NCI-H2107 (cell line): ENCODE measurements at places on chromosomes 12 and 14.
A peak's percentile ranks its signal among the peaks of the same experiment; 100 is the strongest.

DNA sequence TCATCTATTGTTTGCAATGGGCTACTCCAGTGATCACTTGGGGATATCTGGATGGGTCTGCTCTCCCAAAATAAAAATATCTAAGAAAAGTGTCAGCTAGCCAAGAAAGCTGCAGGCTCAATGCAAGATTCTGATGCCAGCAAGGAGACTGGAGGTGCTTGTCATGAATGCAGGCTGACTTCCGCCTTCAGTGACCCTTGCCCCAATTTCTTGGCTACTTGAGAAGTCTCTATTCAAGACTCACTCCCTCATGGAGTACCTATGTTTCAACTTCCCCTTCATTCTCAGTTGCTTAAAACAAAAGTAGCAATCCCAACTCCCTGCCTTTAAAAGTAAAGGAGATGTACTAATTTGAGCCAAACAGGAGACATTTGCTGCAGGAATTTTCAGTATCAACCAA, 123.9 kb downstream of the GPR65 start:
- no peak for DNase-seq

- no peak for DNase-seq
These were observed 35.0 kb downstream of the ERH start for GRCh38 chr14:69363055-69363454.

- no peak for DNase-seq
These were observed 55.9 kb downstream of the LRP6 start for GRCh38 chr12:12210983-12211382.

DNA sequence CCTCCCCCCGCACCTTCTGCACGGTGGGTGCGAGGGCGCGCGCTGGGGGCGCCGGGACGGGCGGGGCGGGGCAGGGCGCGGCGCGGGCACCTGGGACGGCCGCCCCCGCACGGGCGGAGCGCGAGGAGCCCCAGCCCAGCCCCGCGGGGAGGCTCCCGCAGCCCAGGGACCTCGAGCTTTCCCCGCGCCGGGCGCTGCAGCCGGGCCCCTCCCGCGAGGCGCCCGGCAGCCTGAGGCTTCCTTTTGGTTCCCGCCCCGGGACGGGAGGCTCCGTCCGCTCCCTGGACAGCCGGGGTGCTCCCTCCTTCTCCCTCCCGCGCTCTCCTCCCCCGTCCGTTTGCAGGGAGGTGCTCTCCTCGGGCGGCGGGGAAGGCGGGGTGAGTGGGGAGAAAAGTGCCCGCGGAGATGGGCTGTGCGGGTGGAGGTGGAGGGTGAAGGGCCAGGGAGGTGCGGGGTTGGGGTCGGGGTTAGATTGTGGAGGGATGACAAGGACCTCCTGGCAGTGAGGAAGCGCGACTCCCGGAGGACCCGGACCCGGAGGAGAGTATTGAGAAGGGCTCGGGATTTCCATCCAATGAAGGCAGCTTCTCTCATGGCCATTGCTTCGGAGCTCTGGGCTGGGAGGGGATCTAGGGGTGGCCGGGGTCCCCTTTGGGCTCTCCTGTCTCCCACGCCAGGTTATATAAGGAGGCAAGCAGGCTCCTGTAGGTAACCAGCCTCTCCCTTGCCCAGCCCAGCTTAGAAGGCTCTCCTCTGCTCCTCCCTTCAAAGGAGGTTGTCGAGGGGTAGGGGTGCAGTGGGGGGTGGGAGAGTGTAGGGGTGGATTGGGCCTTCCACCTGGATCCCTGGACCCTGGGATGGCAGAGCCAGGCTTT, 645 bp downstream of the JDP2 start:
- peak; percentile 19 for DNase-seq

DNA sequence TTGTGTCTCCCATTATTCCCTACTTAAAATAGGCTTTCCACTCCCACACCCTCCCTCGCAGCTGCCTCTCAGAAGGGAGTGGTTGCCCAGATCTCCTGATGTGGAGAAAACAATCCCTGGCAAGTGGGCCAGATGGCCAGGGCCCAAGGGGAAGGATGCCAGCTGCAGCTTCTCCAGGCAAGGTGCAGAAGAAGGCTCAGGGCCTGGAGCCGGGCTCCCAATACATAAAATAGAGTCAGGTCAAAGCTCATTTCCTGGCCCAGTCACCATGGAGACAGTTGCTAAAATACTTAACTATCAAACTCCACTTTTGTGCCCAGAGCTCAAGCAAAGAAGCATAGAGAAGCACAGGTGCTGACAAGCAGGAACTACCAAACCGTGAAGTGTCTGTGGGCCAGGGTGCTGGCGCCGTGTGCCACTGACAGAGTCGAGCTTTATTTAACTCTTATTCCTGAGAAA, 45.7 kb upstream of the ITPR2 start:
- DNase-seq, result peak; percentile 42

GRCh38 chr14:88468406-88468805, 82.9 kb downstream of the SPATA7 start:
- DNase-seq, result no peak

DNA sequence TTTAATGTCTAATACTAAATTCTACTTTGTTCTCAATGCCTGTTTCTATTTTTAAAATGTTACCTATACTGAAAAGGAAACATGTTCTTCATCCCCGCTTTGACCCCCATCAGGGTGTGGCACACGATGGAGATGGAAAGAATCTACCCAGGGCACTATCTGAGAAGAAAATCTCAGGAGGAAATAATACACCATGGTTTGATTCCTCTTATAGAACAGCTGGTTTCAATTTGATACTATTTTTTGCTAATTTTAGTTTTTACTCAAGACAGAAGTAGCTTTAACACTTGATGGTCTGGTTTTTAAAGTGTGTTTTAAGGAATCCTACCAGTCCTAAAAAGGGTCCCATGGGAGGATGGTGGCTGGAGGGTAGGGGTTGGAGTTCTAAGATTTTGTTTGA, 56.7 kb downstream of the PPM1H start:
- DNase-seq, result no peak

DNA sequence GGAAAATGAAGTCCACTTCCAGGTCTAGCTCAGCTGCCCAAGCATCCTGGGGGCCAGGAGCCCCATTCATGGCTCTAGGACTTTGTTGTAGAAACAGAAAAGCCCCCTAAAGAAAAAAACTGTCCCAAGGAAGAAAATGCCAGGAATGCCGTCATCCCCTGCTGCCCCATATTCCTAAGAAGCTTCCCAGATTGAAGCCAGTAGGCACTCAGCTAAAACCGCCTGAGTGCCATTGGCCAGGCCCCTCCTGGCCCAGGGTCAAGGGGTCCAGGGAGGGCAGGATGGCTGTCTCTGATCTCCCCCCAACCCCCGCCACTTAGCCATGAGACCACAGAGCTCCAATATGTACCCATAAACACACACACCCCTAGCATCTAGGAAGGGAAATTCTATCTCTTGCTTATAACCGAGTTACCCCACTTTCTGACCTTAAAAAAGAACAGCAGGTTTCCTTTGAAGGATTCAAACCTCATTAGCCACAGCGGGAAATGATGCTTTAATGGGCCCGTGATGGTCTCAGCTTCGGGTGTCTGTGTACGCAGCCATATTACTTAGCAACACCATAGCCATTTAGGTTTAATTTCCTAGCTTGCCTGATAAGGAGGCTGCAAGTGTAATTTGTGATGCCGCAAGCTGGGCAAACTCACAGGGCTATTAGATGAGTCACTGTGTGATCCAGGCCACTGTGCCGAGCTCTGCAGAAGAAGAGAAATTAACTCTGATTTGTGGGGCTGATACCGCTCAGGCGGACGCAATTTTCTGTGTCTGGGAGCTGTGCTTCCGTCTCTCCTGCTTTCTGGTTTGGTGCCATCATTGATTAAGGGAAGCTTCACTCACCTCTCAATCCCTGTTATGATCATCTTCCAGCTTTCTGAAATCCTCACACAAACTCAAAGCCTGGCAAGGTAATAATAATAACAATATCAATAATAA, 84.2 kb downstream of the GCH1 start:
- peak; percentile 78 for DNase-seq

GRCh38 chr12:132219323-132219722, 75.1 kb downstream of the NOC4L start:
- no peak for DNase-seq

GRCh38 chr12:131855521-131856142, 27.4 kb downstream of the MMP17 start:
- no peak for DNase-seq

DNA sequence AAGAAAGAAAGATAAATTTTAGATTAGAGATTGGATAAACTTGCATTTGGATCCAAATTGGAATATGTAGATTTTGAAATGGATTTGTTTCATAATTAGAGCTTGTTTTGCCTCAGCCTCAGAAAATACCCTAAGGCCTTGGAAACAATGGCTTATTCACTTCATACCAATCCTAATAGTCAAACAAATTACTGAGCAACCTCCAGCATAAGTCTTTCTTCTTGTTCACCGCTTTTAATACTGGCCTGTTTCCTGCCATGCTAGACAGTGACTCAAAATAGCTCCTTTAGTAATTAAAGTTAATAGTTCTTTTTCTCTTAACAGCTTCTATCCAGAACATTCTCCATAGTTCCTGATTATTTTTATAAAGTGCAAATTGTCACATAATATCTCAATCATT, 110.9 kb upstream of the DNM1L start:
- DNase-seq, result no peak

DNA sequence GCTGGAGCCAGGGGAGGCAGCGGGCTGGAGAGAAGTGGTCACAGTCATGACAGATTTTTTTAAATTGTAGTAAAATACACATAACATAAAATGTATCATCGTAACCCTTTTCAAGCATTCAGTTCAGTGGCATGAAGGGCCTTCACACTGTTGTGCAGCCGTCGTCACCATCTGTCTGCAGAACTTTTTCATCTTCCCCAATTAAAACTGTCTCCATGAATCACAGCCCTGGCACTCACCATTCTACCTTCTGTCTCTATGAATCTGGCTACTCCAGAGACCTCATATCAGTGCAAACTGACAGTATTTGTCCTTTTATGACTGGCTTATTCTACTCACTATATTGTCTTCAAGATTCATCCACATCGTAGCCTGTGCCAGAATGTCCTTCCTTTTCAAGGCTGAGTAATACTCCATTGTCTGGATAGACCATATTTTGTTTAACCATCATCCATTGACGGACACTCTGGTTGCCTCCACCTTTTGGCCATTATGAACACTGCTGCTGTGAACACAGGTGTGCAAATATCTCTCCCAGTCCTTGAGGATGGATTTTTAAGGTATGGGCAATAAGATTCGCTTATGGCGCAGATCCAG, 91.5 kb upstream of the NCOR2 start:
- no peak for DNase-seq

DNA sequence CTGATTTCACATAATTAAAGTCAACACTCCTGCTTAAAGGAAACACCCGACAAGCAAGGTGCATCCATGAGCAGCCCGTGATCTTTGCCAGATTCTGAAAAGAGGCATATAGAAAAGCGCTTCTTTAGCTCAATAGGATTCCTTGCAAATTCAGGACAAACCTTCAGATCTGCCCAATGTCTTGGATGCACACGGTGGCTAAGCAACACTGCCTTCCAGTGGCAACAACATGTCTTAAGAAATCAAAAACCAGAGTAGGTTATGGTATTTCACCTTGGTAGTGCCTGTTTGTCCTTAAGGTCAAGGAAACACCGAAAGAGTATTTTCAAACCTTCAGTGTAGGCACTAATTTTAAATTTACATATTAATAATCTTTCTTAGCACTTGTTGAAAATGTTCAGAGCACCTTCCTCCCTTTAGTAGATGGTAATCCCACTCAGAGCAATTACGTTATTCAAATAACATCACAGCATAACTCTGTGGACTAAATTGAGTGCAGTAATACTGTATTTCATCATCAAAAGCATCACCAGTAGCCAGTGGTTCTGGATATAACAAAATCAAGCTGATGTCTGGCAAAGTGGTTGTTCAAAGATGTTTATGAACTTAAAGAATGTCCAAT, 58.0 kb upstream of the CDKN3 start:
- no peak for DNase-seq

DNA sequence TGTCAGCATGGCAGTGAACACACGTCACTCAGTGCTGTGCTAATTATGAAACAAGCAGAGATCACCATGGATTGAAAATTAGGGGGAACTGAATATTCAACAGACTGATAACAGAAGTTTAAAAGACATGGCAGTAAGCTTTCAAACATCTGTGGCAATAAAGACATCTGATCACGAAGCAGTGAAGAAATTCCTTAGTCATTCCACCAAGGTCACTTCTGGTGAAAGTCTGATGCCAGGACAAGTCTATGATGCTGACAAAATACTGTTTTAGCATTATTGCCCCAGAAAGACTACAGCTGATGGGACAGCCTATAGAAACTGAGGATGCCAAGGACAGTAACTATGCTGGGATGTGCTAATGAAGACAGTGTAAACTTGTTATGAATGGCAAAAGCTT, 126.9 kb upstream of the RBM19 start:
- no peak for DNase-seq

- no peak for DNase-seq
These were observed 65.3 kb downstream of the BLTP3B start for GRCh38 chr12:100077367-100077766.

GRCh38 chr14:93970965-93971634, 5.3 kb downstream of the ASB2 start:
- DNase-seq, result peak; percentile 54
